ENCODE measurements at places on chromosomes 3 and 15. TPM values are rescaled to one million over a fixed set of nuclear protein-coding genes. Genes with fewer than 3 reads are reported as not detected.

The SELENOS gene
- 142 TPM for polyA plus RNA-seq

GRCh38 chr3:164222197-164222596, 856.1 kb downstream of the SI start:
- no peak for DNase-seq

The C3orf85 gene
- polyA plus RNA-seq = not detected

GRCh38 chr15:58147171-58147611, 9.0 kb downstream of the AQP9 start:
- no peak for DNase-seq

- DNase-seq = no peak
These were observed 140.9 kb downstream of the CHSY1 start for GRCh38 chr15:101110681-101111569.

DNA sequence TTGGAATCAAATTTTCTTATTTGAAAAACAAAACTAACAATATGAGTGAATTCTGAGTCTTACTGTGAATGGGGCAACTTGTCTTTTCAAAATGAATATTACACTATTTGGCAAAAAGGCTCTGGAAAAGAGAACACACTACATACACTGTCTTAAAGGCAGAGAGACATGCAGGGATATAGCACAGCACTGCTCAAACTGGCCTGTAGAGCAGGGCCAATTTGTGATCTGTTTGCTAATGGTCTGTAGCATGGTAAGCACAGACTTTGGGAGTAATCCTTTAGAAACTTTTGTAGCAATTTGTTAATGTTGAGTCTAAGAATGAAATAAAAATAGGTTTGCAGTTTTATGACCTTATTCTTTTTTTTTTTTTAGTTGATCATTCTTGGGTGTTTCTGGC, 679.8 kb upstream of the SGO1 start:
- no peak for DNase-seq

GRCh38 chr3:113898892-113899291, 48.9 kb upstream of the ZDHHC23 start:
- peak; percentile 53 for DNase-seq

DNA sequence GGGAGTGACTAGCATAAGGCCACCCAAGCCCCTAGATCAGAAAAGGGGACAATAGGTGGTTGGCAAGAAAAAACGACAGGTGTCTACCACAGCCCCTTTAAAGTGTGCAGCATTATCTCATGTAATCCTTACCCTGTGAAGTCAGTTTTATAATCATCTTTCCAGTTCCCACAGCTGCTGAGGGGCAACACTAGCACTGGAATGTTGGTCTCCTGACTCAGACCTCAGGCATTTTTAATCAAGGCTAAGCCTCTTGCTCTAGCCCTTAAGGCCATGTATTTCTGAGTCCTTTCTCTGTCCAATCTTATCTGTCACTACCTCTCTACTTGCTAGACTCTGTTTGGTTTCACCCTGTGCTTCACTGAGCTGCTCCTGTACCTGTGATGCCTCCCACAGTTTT, 171.7 kb downstream of the TLE3 start:
- no peak for DNase-seq

All from GM23248 (cell line).